ENCODE measurements at places on chromosomes 12 and 14. TPM values are rescaled to one million over a fixed set of nuclear protein-coding genes. Genes with fewer than 3 reads are reported as not detected.

- DNase-seq, result no peak
- peaks cover 62% of the 10 kb centered on the region for H3K4me1 ChIP-seq
- H3K36me3 ChIP-seq, result no peaks in the 10 kb centered on the region
- peak overlapping the region; percentile 7 for H3K27ac ChIP-seq
- H3K27me3 ChIP-seq, result no peaks in the 10 kb centered on the region
Observed at GRCh38 chr14:65939184-65939583, 526.7 kb downstream of the FUT8 start.

DNA sequence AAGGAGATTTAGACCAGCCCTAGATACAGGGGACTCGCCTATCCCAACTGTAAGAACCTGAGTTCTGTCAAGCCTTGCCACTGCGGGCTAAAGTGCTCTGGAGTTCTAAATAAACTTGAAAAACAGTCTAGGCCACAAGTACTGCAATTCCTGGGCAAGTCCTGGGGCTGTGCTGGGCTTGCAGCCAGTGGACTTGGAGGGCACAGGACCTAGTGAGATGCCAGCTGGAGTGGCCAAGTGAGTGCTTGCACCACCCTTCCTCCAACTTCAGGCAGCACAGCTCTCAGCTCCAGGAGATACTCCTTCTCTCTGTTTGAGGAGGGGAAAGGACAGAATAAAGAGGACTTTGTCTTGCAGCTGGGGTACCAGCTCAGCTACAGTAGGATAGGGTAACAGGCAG lies 307.6 kb upstream of the FBXO33 start:
- no peaks in the 10 kb centered on the region for H3K36me3 ChIP-seq
- H3K27ac ChIP-seq, result no peak overlapping the region
- no peak for DNase-seq
- H3K4me1 ChIP-seq, result no peaks in the 10 kb centered on the region
- H3K27me3 ChIP-seq, result no peaks in the 10 kb centered on the region

DNA sequence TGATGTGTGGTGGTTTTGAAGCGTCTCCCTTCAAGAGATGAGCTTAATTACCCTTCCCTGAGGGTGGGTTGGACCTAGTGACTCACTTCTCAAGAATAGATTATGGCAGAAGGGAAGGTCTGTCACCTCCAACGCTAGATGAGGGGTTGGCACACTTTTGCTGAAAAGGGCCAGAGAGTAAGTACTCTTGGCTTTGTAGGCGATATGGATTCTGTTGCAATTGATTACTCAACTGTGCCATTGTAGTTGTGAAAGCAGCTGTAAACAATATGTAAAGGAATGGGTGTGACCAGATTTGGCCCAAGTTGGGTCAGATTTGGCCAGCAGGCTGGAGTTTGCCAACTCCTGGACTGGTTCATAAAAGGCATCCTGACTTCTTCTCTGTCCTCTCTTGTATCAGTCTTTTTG lies 53.3 kb downstream of the SMIM41 start:
- H3K27ac ChIP-seq, result no peak overlapping the region
- no peak for DNase-seq
- no peaks in the 10 kb centered on the region for H3K4me1 ChIP-seq
- H3K4me3 ChIP-seq, result no peak overlapping the region
- H3K36me3 ChIP-seq, result no peaks in the 10 kb centered on the region

- H3K27ac ChIP-seq, result peak overlapping the region; percentile 95
- H3K27me3 ChIP-seq, result no peaks in the 10 kb centered on the region
Observed at GRCh38 chr12:49366652-49367380, 446 bp upstream of the SPATS2 start.

DNA sequence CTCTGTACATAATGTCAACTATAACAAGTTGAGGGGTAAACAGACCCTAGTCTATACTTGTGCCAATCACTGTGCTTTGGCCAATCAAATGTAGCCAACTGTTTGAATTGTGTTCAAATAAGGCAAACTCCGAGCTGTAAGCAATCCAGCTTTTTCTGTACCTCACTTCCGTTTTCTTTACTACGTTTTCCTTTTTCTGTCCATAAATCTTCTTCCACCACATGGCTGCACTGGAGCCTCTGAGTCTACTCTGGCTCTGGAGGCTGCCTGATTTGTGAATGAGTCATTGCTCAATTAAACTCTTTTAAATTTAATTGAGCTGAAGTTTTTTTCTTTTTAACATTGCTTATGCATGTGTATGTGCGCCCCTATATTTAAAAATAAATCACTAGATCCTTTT lies 29.7 kb downstream of the CLEC1A start:
- DNase-seq, result no peak
- H3K27me3 ChIP-seq, result peaks cover 15% of the 10 kb centered on the region
- no peak overlapping the region for H3K27ac ChIP-seq
- no peak overlapping the region for H3K4me3 ChIP-seq

- no peaks in the 10 kb centered on the region for H3K36me3 ChIP-seq
- no peaks in the 10 kb centered on the region for H3K27me3 ChIP-seq
- DNase-seq, result peak; percentile 18
- H3K4me3 ChIP-seq, result no peak overlapping the region
Observed at GRCh38 chr12:94710933-94711332, 60.6 kb upstream of the TMCC3 start.

GRCh38 chr12:43098071-43098470 lies 453.9 kb downstream of the ADAMTS20 start:
- H3K4me1 ChIP-seq, result no peaks in the 10 kb centered on the region
- peaks cover 1% of the 10 kb centered on the region for H3K27me3 ChIP-seq
- H3K4me3 ChIP-seq, result no peak overlapping the region

The USP44 gene
- total RNA-seq, result 20.8 TPM

The OAS3 gene
- total RNA-seq, result 13.6 TPM

The CAPRIN2 gene
- total RNA-seq, result 51.3 TPM

- DNase-seq, result no peak
- H3K27ac ChIP-seq, result no peak overlapping the region
- H3K27me3 ChIP-seq, result no peaks in the 10 kb centered on the region
- H3K4me3 ChIP-seq, result no peak overlapping the region
- no peaks in the 10 kb centered on the region for H3K36me3 ChIP-seq
Observed at GRCh38 chr12:58896278-58896677, 24.0 kb downstream of the LRIG3 start.

- H3K4me3 ChIP-seq, result no peak overlapping the region
- DNase-seq, result no peak
- peaks cover 5% of the 10 kb centered on the region for H3K36me3 ChIP-seq
- H3K27ac ChIP-seq, result no peak overlapping the region
- no peaks in the 10 kb centered on the region for H3K27me3 ChIP-seq
- H3K4me1 ChIP-seq, result no peaks in the 10 kb centered on the region
Observed at GRCh38 chr14:31340297-31341063, 79.9 kb downstream of the HEATR5A start.

The SLCO1B1 gene
- not detected for total RNA-seq

- H3K27me3 ChIP-seq, result no peaks in the 10 kb centered on the region
- H3K4me1 ChIP-seq, result no peaks in the 10 kb centered on the region
- no peak for DNase-seq
- H3K27ac ChIP-seq, result no peak overlapping the region
Observed at GRCh38 chr14:69458350-69458749, 26.2 kb upstream of the PLEKHD1 start.

DNA sequence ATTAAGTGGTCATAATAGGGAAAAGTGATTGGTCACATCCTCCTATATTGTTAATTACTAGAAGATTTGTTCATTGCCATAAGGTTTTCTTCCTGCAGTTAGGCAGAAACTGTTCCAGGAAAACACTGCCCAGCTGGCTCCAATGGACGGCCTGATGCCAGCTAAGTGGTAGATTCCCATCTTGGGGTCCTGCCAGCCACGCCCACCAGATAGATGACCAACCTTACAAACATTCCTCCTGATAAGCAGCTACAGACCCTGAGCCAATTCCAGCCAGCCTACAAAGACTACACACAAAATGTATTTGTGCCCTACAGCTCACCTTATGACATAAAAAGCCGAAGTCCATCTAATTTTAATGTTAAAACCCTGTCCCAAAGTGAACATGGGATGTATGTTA lies 685.9 kb upstream of the USP15 start:
- no peak overlapping the region for H3K4me3 ChIP-seq
- H3K27me3 ChIP-seq, result no peaks in the 10 kb centered on the region
- H3K27ac ChIP-seq, result no peak overlapping the region
- no peaks in the 10 kb centered on the region for H3K4me1 ChIP-seq
- no peaks in the 10 kb centered on the region for H3K36me3 ChIP-seq

The RNASE3 gene
- not detected for total RNA-seq

- peak overlapping the region; percentile 94 for H3K27ac ChIP-seq
- H3K27me3 ChIP-seq, result no peaks in the 10 kb centered on the region
- peak overlapping the region; percentile 83 for H3K4me3 ChIP-seq
- no peaks in the 10 kb centered on the region for H3K36me3 ChIP-seq
- no peak for DNase-seq
Observed at GRCh38 chr14:54627219-54627539, 60.3 kb downstream of the SAMD4A start.

DNA sequence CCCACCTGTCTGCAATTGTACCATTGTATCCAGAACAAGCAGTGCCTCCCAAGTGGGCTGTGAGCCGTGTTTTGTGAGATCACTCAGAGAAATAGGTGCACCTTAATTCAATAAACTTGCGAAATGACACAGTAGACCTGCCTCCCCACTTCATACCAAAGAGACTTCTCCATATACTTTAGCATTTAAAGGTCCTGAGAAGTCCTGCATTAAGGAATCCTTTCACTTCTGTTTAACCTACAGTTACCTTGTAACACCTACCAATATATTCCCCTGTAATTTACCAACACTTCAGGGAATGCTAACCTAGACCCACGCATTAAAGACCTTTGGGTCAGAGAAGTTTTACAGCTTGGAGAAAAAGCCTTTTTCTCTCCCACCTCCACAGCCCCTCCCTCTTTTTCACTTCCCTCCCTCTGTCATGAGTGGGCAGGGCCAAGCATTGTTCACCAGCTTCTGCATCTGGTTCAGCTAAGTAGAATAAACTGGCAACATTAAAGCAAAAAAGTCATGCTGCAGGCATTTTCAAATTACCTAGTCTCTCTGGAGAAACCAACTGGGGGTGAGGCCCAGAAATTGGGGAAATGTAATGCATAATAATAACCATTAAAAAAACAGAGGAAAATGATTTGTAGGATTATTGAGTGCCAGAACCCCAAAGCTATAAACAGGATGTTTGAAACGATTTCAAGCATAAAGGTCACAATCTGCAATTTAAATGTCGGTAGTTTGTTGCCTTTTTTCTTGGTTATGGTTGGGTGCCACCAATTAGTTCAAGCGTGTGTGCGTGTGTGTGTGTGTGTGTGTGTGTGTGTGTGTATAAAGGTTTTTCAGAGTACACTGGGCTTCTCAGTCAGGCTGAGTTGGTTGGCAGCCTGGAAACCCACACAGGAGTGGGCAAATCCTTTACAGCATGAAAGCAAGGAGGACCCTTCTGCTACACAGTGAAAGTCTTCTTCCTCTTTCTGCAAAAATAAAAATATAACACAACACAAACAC lies 13.7 kb upstream of the WSCD2 start:
- peaks cover 45% of the 10 kb centered on the region for H3K27me3 ChIP-seq
- no peak overlapping the region for H3K4me3 ChIP-seq
- no peak overlapping the region for H3K27ac ChIP-seq
- peaks cover 2% of the 10 kb centered on the region for H3K4me1 ChIP-seq
- no peak for DNase-seq

DNA sequence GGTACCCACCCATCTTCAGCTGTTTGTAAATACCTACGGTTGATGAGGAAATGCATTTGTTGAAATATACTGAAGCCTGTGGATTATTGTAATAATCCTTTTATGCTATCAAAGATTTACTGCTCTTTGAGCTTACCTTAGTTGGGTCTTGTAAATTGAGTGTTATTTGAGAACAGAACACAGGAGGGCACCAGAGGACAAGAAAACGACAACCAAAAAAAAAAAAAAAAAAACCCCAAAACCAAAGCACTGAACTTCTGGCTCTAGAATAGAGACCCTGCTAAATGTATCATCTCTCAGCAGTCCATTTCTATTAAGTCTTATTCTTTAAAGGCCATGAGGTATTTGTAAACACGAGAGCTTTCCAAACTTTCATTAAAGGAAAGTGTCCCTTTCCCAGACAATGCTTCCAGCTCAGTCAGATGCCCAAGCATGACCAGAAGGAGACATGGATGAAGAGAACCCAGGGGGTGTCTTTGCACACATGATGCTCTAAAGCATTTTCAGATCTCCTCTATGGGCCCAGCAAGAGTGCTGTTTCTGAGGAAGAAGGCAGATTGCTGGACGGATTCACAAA lies 763.9 kb downstream of the NRXN3 start:
- no peak for DNase-seq
- H3K27me3 ChIP-seq, result peaks cover 35% of the 10 kb centered on the region
- H3K4me3 ChIP-seq, result no peak overlapping the region
- no peaks in the 10 kb centered on the region for H3K4me1 ChIP-seq

- H3K36me3 ChIP-seq, result no peaks in the 10 kb centered on the region
- no peaks in the 10 kb centered on the region for H3K4me1 ChIP-seq
- no peaks in the 10 kb centered on the region for H3K27me3 ChIP-seq
- H3K27ac ChIP-seq, result no peak overlapping the region
- H3K4me3 ChIP-seq, result no peak overlapping the region
Observed at GRCh38 chr12:69026336-69026735, 93.4 kb upstream of the CPM start.

The NELL2 gene
- total RNA-seq, result 626 TPM

GRCh38 chr12:55698241-55698955 lies 9.3 kb downstream of the ITGA7 start:
- H3K36me3 ChIP-seq, result no peaks in the 10 kb centered on the region
- H3K27ac ChIP-seq, result no peak overlapping the region
- H3K27me3 ChIP-seq, result no peaks in the 10 kb centered on the region
- peaks cover 2% of the 10 kb centered on the region for H3K4me1 ChIP-seq
- no peak for DNase-seq

The TTC6 gene
- not detected for total RNA-seq

- H3K27ac ChIP-seq, result no peak overlapping the region
- DNase-seq, result no peak
- H3K4me3 ChIP-seq, result no peak overlapping the region
- H3K4me1 ChIP-seq, result no peaks in the 10 kb centered on the region
- H3K27me3 ChIP-seq, result no peaks in the 10 kb centered on the region
Observed at GRCh38 chr12:23446746-23447145, 502.7 kb downstream of the SOX5 start.

DNA sequence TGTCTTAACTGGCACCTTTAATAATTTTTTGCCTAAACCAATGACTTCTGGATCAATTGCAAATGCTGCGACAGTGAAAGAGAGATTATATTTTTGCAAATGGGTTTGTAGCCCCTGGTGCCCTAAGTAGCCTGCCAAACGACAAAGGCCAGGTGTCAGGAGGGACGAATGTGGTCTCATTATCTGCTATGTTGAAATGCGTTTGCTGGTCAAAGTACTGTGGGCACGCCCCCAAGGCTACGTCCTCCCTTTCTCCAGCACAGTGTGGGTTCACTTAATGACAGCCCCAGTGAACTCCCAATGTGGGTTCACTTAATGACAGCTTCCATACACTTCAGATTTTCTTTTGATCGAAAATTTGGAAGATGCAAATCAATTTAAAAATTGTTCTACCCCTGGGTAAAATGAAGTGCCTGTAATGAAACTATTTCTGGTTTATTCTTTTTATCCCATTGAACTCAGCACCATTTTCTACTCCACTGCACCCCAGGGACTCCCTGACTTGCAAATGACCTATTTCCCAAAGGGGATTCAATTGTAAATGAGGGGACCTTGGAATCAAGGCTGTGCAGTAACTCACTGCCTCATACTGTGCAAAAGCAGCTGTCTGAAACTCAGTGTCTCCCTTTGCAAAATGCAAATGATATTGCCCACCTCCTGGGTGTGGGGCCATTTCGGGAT lies 1.4 kb downstream of the SERPINA11 start:
- DNase-seq, result no peak
- H3K4me3 ChIP-seq, result no peak overlapping the region
- H3K27ac ChIP-seq, result no peak overlapping the region
- no peaks in the 10 kb centered on the region for H3K36me3 ChIP-seq
- peaks cover 33% of the 10 kb centered on the region for H3K27me3 ChIP-seq
- H3K4me1 ChIP-seq, result no peaks in the 10 kb centered on the region

GRCh38 chr12:49331380-49332222 lies 5.4 kb downstream of the C1QL4 start:
- no peak for DNase-seq
- H3K27me3 ChIP-seq, result peaks cover 51% of the 10 kb centered on the region
- H3K27ac ChIP-seq, result no peak overlapping the region
- H3K36me3 ChIP-seq, result no peaks in the 10 kb centered on the region
- peaks cover 16% of the 10 kb centered on the region for H3K4me1 ChIP-seq

The ACRBP gene
- 13.8 TPM for total RNA-seq

Measured in naive thymus-derived CD8-positive, alpha-beta T cell (primary cell).